ENCODE measurements at places on chromosomes 3 and 15.

DNA sequence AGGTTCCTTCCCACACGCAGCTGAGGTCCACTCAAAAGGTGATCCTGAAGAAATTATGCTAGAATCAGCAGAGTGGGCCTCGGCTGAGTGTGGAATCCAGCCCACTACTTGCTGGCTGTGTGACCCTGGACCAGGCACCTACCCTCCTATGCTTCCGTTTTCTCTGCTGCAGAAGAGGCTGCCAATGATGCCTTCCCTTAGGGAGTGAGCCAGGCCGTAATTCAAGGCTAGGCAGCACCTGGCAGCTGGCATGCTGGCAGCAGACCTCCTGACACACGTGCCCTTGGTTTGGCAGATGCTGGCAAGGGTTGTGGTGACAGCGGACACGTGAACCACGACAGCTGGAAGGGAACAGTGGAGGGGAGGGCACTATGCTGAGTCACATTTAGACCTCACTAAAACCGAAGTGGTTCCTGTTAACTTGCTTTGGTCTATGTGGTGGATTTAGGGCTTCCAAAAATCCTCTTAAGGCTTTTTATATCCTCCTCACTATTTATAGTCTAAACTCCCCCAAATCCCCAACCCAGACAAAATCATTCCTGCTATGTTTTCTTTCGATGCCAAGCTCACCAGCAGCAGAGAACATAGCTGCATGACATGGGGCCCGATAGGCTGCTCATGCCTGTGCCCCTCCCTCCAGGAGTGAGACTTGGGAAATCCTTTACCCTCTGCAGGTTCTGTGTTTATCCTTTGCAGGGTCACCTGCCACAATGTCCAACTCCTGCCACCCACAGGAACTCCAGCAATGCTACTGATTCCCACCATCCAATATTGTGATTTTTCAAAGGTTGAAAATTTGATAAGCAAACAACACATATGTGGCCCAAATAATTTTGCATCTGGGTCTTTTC lies 10.6 kb upstream of the PCSK6 start:
- peak; percentile 73 for DNase-seq

- no peak for DNase-seq
These were observed 29.0 kb downstream of the AMOTL2 start for GRCh38 chr3:134345202-134345601.

DNA sequence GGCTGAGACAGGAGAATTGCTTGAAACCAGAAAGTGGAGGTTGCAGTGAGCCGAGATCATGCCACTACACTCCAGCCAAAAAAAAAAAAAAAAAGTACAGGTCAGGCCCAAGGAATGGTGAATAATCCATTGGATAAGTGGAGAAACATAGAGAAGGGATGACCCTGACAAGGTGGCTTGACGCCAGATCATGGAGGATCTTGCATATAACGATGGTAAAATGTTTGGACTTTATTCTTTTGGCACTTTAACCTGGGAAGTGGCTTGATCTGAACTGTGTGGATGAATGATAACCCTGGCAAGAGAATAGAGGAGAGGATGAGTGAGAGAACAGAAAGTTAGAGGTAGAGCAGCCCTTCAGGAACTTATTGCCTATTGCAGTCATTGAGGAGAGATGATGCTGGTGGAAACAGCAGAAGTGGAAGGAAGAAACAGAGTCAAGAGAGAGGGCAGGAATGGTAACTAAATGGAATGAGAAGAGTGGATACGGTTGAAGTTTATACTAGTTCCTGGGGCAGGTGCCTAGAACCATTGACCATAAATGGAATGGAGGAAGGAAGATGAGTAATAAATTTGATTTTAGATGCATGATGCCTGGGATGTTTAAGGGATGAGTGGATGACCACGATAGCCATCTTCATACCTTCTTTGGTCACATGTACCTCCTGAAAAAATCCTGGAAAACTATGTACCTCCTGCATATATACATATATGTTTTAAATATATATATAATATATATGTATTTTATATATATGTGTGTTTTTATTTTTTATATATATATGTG lies 57.8 kb downstream of the BLM start:
- no peak for DNase-seq

- no peak for DNase-seq
These were observed 3.7 kb upstream of the ZNF609 start for GRCh38 chr15:64456634-64457108.

GRCh38 chr3:152937234-152937633 lies 102.3 kb downstream of the P2RY1 start:
- no peak for DNase-seq

DNA sequence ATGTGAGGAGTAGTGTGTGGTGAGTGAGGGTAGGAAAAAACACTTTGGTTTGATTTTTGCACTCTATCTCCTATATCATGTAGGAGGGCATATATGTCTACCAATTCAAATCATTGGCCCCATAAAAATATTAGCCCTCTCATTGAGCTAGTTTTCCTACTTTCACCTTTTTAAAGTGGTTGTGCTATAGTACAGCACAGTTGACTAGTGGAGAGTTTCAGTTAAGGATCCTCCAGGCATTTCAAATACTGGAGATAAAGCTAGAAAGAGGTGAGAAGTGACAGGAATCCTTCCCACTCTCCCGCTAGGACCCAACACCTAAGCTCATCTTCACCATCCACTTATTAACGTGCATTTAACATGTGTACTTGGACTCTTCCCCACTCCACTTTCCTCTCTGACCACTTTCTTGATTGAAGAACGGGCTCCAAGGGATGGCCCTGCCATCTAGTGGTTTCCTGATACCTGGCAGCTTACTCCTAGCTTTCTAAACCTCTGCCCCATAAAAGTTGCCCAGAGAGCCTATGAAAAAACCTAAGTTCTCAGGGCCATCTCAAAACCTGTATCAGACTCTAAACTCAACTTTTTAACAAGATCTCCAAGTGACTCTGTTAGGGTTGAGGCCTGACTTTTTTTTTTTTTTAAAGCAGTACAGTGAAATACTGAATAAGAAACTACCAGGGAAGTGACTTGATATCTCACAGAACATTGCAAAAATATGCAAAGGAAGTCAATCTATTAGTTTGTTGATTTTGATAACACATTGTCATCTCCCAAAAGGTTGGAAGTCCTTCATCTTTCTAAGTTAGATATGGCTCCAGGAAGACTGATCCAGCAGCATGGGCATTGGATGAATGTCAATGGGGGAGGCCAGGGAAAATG lies 17.9 kb downstream of the IL12A start:
- peak; percentile 41 for DNase-seq

DNA sequence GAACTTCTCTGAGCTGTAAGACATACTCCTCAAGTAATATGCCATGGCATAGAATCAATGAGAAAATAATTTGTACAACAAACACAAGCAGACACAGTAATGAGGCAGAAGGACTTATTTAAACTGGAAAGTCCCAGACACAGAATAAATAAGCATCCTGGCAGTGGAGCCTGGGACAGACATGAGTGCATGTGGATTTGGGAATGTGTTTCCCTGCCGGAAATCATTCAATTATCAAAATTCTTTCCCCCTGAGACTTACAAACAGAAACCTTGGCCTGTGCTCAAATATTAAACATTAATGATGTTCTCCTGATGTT lies 520.1 kb downstream of the ROBO1 start:
- DNase-seq: peak; percentile 65

- no peak for DNase-seq
These were observed 4.9 kb downstream of the SLC12A6 start for GRCh38 chr15:34332553-34333120.

DNA sequence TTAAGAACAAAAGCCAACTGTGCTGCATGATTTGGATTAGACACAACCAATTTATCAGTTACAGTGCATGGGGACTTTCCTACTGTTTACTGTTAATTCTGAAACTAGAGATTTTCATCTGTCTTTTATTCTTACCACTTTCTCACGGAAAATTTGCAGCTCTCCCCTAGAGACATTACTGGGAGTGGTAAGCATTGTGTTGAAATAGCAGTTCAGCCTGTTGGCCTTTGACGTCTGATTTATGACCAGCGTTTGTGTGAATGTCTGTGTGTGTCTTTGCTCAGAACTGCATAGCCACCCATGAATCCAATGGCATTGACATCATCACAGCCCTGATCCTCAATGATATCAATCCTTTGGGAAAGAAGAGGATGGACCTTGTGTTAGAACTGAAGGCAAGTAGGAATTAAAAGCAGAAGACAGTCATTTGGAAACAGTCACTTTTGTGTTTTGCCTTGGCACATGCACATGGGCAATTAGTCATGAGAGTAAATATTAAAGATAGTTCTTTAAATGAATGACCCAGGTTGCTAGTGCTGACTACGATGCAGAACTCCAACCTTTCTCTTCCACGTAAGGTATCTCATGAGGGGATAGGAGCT lies 202.2 kb upstream of the BHLHE40 start:
- peak; percentile 13 for DNase-seq

- peak; percentile 2 for DNase-seq
These were observed 52.5 kb downstream of the IFT80 start for GRCh38 chr3:160346511-160346910.

- no peak for DNase-seq
These were observed 86.0 kb upstream of the NDN start for GRCh38 chr15:23773093-23773492.

DNA sequence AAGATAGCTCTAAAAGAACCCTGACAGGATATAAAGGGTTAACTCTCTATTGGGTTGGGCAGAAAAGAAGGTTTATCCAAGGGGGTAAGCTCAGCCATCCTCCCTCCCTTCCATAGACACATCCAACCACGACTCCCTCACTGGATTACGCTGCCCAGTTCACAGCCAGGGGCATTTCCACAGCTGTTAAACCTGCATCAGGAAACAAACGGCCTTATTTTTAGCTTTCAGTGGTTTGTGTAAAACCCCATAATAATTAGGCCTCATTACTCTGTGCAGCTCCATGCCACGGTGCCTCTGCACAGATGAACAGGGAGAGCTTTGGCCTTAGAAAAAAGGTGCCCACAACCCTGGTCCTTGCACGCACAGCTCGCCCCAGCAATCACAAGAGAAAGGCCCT lies 110.6 kb downstream of the GABRB3 start:
- no peak for DNase-seq

DNA sequence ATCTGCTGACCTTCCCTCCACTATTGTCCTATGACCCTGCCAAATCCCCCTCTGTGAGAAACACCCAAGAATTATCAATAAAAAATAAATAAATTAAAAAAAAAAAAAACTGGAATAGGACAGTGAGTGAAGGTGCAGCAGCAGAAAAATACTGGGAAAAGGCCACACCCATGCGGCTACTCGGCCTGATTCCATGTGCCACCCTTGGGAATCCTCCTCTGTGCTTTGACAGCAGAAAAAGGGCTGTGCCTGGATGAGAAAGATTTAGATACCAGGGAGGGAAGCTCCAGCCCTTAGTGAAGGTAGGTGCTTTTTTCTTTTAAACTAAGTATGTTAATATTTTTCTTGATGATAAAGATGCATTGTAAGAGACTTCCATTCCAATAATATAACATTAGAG lies 107.8 kb downstream of the CTNNB1 start:
- DNase-seq: no peak

GRCh38 chr15:79209116-79209515 lies 73.4 kb upstream of the ANKRD34C start:
- no peak for DNase-seq

DNA sequence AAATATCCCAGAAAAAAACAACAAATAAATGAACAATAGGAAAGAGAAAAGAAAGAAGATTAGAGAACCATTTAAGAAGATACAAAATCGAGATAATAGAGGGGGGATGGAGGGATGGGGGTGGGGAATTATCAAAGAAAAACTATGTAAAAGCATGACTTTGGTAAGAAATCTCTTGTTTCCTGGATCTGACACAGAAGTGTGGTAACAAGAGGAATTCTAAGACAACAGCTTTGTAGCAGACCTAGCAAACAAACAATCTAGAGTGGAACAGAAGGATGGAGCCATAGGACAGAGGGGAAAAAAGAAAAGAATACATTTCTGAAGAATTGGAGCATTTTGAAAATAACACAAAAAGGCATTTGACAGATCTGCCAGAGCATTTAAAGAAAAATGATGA lies 49.3 kb upstream of the HEG1 start:
- DNase-seq: no peak

- no peak for DNase-seq
These were observed 957.3 kb downstream of the IGSF11 start for GRCh38 chr3:118077332-118077731.

- DNase-seq: no peak
These were observed 40.7 kb downstream of the GASK1A start for GRCh38 chr3:43019826-43020225.

DNA sequence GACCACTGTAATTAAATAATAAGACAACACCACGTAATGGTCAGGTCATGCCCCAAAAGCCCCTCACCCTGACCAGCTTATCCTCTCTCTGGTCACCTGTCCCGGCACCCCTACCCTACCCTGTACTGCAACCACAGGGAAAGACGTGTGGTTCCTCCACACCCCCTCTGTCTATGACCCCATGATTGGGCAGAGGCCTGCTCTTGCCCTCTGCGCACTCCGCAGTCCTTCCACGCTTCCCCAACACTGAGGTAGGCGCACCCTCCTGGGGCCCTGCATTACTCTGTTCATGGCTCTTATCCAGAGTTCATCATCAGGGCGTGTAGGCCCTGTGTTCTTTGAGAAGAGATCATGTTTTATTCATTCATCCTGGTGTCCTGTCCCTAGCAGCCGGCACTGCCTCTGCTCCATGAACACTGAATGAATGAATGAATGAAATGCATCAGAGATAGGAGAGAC lies 33.8 kb downstream of the MGLL start:
- DNase-seq: no peak

DNA sequence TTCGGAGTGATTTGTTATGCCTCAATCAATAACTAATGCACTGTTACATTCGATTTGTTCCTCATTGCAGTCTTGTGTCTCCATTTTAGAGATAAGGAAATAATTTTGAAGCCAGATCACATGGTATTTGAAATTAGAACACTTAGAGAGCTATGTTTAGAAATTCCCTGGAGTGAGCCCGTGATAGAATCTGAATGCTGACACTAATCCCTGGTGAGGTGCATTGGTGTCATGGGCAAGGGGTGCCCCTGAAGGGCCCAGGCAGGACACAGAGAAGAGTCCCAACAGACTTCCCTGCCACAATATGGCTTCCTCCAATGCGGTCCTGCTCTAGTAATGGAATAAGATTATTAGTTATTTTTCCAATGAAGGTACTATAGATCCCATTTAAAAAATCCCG lies 223.0 kb downstream of the NR2F2 start:
- no peak for DNase-seq

GRCh38 chr15:87871731-87872320 lies 384.7 kb downstream of the NTRK3 start:
- no peak for DNase-seq

- DNase-seq: no peak
These were observed 61.2 kb upstream of the EPHB3 start for GRCh38 chr3:184500344-184500923.

DNA sequence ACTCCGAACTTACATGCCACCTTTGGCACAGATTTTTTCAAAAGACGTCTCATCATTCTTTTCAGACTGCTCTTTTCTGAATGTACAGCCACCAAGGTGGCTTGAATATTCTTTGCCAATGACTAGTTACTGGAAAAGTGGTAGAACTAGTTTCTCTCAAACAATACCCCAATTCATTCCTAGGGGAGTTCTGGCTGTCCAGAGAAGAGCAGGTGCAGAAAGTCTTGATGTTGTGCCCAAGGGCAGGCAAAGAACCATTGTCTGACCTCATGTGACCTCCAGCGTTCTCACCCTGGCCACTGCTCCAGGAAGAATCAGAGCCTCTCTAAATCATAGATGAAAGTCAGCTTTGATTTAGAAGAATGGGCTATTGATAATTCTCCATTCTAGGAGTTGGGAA lies 5.5 kb downstream of the LMOD3 start:
- no peak for DNase-seq
